ENCODE measurements at places on chromosomes 7 and 10.
A peak's percentile ranks its signal among the peaks of the same experiment; 100 is the strongest.

DNA sequence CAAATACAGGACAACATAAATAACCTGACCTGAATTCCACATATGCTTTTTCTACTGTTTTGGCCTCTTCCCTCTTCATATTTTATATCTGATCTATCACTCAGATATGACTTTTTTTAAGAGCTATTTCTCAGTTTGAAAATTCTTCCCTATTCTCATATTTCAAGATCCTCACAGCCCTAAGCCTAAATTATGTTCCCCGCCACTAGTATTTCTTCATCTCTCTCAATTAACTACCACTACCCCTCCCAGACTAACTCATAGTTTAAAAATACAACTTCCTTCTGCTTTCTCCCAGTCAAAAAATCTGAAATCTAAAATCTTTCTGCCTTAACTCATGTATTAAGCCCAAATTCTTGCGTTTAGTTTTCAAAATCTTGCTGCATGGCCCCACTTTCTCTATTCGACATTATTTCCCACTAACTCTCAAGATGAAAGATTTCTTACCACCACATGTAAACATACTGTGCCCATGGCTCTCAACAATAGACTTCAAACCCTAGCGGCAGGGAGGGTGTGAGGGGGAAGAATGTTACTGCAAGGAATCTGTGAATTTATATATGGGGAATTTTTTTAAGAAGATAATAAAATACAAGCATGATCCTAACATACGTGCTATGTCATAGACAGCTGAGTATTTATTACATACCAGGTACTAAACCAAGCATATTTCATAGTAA lies 64.6 kb downstream of the TFEC start:
- DNase-seq, result no peak

DNA sequence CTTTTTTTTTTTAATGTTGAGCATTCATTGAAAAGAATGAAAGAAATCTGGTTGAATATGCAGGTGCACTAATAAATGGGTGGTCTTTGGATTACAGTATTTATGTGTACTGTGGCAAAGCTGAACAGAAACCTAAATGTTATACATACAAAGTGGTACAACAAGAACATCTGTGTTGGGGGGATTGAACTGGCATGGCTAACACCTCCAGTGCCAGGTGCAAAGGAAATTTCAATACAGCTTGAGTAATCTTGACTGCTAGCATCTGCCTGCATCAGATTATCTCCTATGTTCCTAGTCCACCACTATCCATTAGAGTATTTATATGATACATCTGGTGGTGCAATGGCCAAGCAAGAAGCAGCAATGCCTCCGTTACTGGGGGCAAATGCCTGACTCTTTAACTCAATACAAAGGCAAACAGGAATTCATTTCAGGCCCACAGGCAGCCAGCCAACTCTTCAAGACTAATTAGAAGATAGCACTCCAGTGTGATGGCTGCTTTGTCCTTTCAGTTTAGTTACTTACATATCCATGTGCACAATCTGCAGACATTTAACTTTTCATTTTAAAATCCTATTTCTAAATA lies 220.5 kb upstream of the ETV1 start:
- DNase-seq, result no peak

DNA sequence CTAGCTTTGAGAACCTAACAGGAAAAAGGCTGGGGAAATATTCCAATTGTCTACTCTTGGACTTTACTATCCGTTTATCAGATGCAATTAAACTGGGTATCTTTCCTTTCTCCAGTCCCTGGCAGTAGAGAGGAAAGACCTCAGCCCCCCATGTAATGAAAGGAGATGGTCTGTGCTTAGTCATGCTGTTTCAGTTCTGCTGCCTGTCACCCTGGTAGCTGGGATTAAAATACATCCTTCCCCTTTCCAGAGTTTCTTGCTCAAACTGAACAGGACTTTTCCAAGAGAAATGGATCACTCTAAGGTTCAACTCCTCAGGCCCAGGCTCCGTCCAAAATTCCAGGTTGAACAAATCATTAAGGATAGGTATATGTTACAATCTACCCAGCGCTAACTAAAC lies 202.9 kb downstream of the PTEN start:
- DNase-seq, result no peak

- DNase-seq, result peak; percentile 56
Observed at GRCh38 chr7:101125989-101126650, 784 bp upstream of the SERPINE1 start.

DNA sequence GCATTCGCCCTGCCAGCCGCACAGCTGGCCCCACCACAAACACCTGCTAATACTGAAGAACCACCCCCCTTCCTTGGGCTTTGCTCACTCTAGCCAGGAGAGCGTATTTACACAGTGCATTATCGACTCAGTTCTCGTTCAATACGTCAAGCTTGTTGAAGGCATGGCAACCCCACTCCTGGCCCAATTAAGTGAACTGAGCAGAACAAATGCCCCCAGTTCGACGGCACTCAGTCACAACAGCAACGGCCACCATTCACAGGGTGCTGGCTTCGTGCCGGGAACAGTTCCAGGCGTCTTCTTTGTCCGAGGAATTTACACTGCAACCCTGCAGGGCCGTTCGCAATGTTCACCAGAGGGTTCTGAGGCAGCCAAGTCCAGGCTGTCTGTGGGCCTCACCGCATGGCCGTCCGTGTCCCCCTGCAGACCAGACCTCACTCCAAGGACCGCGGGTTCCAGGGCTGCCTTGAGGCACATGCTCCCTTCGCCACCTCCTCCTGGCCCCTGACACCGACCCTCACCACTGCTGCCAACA lies 175.3 kb downstream of the DIP2C start:
- no peak for DNase-seq

GRCh38 chr10:72792288-72792687 lies 100.3 kb downstream of the MCU start:
- no peak for DNase-seq

DNA sequence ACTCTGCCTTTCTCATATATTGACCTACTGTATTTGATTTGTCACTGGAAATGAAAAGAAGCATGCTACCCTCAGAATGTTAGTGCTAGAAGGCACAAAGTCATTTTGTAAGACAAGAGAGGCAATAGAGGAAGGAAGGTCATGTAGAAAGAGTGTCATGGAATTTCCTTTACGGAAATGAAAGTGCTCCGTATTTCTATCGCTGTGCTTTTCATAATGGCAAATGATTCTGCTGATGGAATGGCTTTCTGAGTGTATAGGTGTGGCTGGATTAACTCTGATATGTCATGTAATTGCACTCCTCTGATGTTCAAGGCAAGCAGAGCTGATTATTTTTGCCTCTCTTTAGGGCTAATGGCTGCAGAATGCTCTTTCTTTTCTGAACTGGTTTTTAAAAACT lies 15.5 kb upstream of the STEAP4 start:
- no peak for DNase-seq

DNA sequence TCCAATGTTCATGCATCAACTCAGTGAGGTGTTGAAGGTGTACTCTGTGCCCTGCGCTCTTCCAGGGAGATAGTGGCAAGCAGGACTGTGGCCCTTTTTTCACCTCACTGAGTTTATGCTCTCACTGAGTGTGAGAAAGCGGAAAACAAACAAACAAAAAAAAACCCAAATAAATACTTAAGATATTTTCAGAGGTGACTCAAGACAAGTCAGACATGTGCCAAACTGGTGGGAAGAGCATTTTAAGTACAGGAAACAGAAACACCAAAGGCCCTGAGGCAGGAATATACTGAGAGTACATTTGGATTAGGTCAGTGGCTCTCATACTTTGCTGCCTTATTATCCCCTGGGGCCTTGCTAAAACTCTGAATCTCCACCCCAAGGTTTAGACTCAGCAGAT lies 111.9 kb upstream of the IGFBP3 start:
- DNase-seq, result no peak
